ENCODE measurements at places on chromosomes 5 and 9. TPM values are rescaled to one million over a fixed set of nuclear protein-coding genes. Genes with fewer than 3 reads are reported as not detected.

GRCh38 chr9:130830231-130830760 lies 4.8 kb upstream of the ABL1 start:
- no peak for DNase-seq

GRCh38 chr5:79774171-79774854 lies 84.7 kb downstream of the CMYA5 start:
- DNase-seq, result no peak

The SLC36A2 gene
- total RNA-seq, result 0.60 TPM

The TMEM252 gene
- not detected for total RNA-seq

DNA sequence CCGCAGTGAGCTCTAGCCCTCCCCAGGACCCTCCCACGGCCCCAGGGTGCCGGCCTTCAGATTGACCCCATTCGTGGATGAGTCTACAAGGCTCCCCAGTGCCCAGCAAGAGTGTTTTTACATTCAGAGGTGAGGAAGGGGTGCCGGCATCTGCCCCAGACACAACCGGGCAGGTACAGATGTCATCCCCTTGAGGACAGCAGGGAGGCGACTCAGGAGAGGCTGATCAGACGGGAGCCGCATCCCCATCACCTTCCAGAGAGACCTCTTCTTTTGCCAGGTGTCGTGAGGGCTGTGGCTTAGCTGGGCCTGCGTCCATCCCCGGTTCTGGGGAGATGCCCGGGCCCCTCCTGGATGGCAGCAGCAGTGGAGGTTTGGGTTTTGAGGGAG lies 4.3 kb upstream of the LRRC14B start:
- no peak for DNase-seq

GRCh38 chr5:82351754-82352145 lies 73.6 kb upstream of the RPS23 start:
- no peak for DNase-seq

The LCN6 gene
- total RNA-seq, result 22.2 TPM

The HMCN2 gene
- total RNA-seq, result 5.7 TPM

The CCDC180 gene
- total RNA-seq, result 1.7 TPM

The OR1Q1 gene
- total RNA-seq, result not detected

GRCh38 chr9:121748074-121748473 lies 96.6 kb downstream of the DAB2IP start:
- DNase-seq, result no peak

The NPR3 gene
- total RNA-seq, result 10.6 TPM

GRCh38 chr5:177288191-177288590 lies 15.3 kb downstream of the RAB24 start:
- no peak for DNase-seq

The PCDHGB1 gene
- total RNA-seq, result 6.7 TPM

Data from Right ventricle myocardium inferior (tissue), 1 donor.